Activated T-cell treated with anti-CD3 and anti-CD28 coated beads, Interleukin-2, amount 50 U/mL, for 4 hours (primary cell): ENCODE measurements at places on chromosomes 7 and 10. TPM values are rescaled to one million over a fixed set of nuclear protein-coding genes. Genes with fewer than 3 reads are reported as not detected.

HOXA10 gene
- 0.14 TPM for total RNA-seq

MAPK8 gene
- 31.5 TPM for total RNA-seq

NUTM2B gene
- total RNA-seq = 0.53 TPM

TYW1B gene
- total RNA-seq = 2.3 TPM

LIPK gene
- not detected for total RNA-seq

PNLIPRP3 gene
- not detected for total RNA-seq
